Endodermal cell (in vitro differentiated cells): ENCODE measurements at places on chromosomes 11 and 22. TPM values are rescaled to one million over a fixed set of nuclear protein-coding genes. Genes with fewer than 3 reads are reported as not detected.

The SERHL2 gene
- 12.8 to 61.4 TPM (median 18.9 TPM) in 3 replicates for total RNA-seq

The PHF21B gene
- total RNA-seq = 55.6 to 57.7 TPM (median 57.5 TPM) in 3 replicates

The ABTB2 gene
- total RNA-seq = 5.2 and 5.3 TPM in 2 replicates

The MS4A12 gene
- not detected in 3 replicates for total RNA-seq

The RIBC2 gene
- 2.2 to 16.1 TPM (median 15.2 TPM) in 3 replicates for total RNA-seq

The LRP4 gene
- total RNA-seq = 12.2 to 13.6 TPM (median 13.5 TPM) in 3 replicates

GRCh38 chr11:64865286-64866172, 12.9 kb downstream of the EHD1 start:
- DNase-seq = no peak
- no peaks in the 10 kb centered on the region for H3K27me3 ChIP-seq
- no peaks in the 10 kb centered on the region for H3K36me3 ChIP-seq
- H3K4me1 ChIP-seq = peaks cover 9% of the 10 kb centered on the region
- H3K27ac ChIP-seq = peak overlapping the region; percentile 90

GRCh38 chr11:77401486-77402217, 72.2 kb downstream of the PAK1 start:
- no peak overlapping the region for H3K4me3 ChIP-seq
- H3K36me3 ChIP-seq = no peaks in the 10 kb centered on the region
- H3K4me1 ChIP-seq = peaks cover 4% of the 10 kb centered on the region
- DNase-seq = no peak
- no peak overlapping the region for H3K27ac ChIP-seq
- H3K27me3 ChIP-seq = no peaks in the 10 kb centered on the region

DNA sequence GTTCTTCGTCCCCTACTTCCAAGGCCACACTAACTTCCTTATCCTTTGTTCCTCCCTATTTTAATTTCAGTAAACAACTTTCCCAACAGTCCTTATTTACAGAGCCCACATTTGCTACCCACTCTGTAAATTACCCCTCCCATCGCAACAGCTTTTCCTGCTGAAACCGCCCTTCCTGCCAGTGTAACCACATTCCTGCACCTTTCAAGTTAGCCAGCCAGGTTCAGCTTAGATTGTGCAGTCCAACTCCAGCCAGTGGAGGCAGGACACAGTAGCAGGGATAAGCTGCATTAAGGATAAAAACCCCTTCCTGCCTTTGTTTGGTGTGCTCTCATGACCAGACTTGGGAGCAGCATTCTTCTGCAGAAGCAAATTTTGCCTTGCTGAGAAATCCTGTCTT, 768.3 kb upstream of the ARHGAP42 start:
- H3K27ac ChIP-seq = no peak overlapping the region
- no peaks in the 10 kb centered on the region for H3K4me1 ChIP-seq
- H3K4me3 ChIP-seq = no peak overlapping the region
- no peaks in the 10 kb centered on the region for H3K36me3 ChIP-seq
- no peaks in the 10 kb centered on the region for H3K27me3 ChIP-seq

DNA sequence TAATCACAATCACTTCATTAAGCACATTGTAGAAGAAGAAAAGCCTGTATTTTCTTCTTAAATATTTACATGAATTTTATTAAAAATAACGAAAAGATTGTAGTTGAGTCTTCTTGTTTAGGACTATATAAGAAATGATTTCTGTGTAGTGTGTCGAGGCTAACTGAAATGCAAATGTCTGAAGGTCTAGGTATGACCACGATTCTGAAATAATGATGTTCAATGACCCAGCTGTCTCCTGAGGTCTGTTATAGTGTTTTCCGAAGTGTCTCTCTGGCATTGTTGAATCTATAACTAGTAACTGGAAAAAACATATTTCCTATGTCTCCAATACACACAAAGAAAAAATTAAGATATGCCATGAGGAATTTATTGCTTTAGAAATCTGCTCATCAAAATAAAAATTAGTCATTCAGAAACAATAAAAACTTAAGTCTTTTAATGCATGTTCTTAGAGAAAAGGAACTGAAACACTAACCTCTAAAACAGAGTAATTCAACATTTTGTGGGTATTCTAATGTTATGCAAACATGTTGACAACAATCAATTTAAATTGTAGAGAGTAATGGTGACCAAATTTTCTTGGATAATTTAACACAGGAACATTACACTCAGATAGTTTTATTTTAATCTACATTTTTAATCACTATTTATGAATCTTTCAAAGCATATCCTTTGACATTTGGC, 55.0 kb downstream of the CASP12 start:
- no peak overlapping the region for H3K27ac ChIP-seq
- no peak for DNase-seq
- no peaks in the 10 kb centered on the region for H3K36me3 ChIP-seq
- no peaks in the 10 kb centered on the region for H3K4me1 ChIP-seq
- H3K4me3 ChIP-seq = no peak overlapping the region

DNA sequence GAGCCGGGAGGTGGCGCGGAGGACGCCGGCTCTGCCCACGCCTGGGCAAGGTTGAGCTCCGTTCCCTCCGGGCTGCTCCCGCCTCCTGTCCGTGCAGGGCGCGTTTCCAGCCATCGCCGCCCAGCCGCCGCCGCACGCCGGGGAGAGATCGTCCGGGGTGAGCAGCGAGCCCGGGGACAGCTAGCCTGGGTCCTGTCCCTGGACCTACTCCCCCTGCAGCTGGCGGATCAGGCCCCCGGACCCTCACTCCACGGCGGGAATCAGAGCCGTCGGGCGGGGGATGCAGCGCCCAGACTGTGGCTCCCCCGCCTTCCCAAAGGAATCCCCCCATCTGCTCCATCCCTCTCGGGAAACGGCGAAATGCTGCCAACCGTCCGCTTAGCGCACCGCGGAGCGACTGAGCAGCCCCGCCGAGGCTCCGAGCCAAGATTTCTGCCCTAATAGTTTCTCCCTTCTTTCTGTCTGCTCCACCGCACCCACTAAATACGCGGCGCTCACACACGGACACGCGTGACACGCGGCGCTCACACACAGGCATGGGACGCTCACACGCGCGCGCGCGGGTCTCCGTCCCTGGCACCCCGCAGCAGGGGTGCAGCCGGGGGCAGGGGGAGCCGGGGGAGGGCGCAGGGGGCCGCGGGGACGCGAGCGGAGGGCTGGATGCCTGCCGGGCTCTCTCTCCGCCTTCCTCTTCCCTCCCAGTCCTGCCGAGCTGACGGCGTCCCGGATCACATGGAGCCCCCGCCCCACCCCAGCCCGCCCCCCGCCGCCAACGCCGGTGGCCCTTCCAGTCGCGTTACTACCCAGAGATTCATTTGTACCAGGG, at the start of gene KCNJ5:
Gene KCNJ5, plus strand, starts transcription at position 814 of the 826 bp plus-strand sequence. CDS start 19,918 bp downstream, outside the sequence.
- H3K27ac ChIP-seq = no peak within 1 kb of the TSS
- H3K36me3 ChIP-seq = no peaks in the 10 kb centered on the region
- peaks cover 30% of the 10 kb centered on the region for H3K4me1 ChIP-seq
- DNase-seq = peak; percentile 83

- H3K36me3 ChIP-seq = peaks cover 48% of the 10 kb centered on the region
- H3K27me3 ChIP-seq = no peaks in the 10 kb centered on the region
- DNase-seq = no peak
Measured at GRCh38 chr11:17165247-17165890, 42.4 kb downstream of the PIK3C2A start.

GRCh38 chr22:24006207-24006913, 1.1 kb upstream of the GSTT4 start:
- no peaks in the 10 kb centered on the region for H3K36me3 ChIP-seq
- H3K4me3 ChIP-seq = no peak overlapping the region
- no peaks in the 10 kb centered on the region for H3K4me1 ChIP-seq
- peak; percentile 48 for DNase-seq
- H3K27ac ChIP-seq = no peak overlapping the region

DNA sequence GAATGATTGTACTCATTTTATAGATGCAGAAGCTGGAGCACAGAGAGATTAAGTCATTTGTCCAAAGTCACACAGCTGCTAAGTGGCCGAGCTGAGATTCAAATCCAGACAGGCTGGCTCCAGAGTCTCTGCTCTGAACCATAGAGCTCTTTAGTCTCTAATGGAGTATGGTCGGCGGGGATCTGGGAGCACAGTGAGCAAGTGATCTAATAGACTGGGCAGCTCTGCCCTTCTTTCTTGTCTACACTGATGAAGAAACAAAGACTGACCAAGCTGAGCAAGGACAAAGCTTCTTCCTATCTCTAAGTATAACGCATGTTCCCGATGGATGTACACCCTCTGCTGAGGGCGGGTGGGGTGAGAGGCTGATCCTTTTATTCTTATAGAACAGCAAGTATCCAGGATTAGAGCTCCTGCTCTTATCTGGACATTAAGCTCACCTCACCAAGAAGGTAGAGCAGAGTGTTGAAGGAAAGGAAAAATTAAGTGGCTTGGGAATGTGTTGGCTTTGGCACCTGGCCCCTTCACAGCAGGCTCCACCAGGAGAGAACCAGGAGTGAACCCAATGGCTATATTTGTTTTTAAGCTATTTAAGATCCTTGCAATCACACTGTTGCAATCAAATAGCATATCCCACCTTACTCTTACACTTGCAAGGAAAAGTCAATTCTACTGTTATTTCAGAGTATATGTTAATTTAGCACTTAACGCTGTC, 68.7 kb downstream of the ETS1 start:
- H3K36me3 ChIP-seq = no peaks in the 10 kb centered on the region
- peaks cover 25% of the 10 kb centered on the region for H3K4me1 ChIP-seq
- no peak overlapping the region for H3K27ac ChIP-seq

DNA sequence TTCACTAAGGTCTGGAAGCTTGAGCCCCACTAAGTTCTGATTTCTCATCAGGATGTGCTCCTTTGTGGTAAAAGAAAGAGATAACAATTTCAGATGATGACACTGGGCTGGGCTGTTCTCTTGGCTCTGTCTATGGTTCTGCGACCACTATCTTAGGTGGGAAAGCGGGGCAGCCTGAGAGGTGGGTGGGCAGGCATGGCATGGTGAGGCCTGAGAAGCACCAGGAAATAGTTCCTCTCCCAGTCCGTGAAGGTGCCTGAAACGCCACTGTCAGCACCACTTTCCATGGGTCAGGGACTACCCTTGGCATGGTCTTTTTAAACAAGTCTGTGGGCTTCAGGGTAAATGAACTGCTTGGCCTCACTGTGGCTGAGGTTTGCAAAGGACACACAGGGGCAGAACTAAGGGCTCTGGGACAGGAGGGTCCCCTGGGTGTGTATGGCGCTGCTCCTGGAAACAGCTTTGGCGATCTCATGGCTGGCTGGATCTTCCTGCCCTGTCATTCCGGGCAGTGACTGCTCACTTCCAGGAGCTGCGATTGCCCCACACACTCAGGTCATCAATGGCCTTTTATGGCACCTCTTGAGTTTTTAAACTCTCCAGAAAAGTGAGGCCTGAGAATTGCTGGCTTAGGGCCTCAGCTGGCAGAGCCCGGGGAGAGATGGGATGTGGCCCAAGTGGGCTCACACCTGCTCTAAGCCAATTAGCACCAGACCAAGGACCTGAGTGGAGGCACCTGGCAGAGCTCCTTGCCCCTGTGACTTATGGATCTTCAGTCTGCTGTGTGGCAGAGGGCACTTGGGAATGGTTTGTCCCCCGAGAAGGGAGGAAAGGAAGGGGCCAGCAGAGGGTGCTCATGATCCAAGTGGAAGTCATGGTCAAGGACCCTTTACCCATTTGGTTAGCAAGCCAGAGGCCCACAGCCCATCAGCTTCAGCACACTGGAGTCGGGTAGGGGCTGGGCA, 55.6 kb upstream of the LYVE1 start:
- DNase-seq = peak; percentile 91
- no peak overlapping the region for H3K4me3 ChIP-seq
- H3K36me3 ChIP-seq = no peaks in the 10 kb centered on the region
- H3K27ac ChIP-seq = no peak overlapping the region
- no peaks in the 10 kb centered on the region for H3K4me1 ChIP-seq

GRCh38 chr11:12009617-12010321, 1.3 kb upstream of the DKK3 start:
- H3K36me3 ChIP-seq = peaks cover 5% of the 10 kb centered on the region
- H3K4me1 ChIP-seq = peaks cover 4% of the 10 kb centered on the region
- no peak overlapping the region for H3K27ac ChIP-seq
- H3K27me3 ChIP-seq = peaks cover 36% of the 10 kb centered on the region

DNA sequence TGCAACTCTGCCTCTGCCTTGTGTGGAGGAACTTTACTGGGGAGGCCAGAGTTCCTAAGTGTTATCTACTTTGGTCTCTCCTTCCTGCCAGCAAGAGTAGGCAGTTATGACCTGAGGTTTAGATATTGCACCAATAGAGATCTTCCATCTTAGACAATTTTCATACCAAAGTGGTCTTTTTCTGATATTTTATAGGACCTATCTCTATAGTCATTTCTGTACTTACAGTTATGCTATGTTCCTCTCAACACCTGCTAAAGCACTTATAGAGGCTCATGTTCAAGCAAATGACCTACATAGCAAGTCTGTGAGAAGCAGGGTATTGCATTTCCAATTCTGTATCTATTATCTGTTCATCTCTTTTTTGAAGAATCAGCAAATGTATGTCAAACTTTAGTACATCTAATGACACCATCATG, 80.8 kb downstream of the HORMAD2 start:
- H3K4me3 ChIP-seq = no peak overlapping the region
- no peak for DNase-seq
- no peak overlapping the region for H3K27ac ChIP-seq

DNA sequence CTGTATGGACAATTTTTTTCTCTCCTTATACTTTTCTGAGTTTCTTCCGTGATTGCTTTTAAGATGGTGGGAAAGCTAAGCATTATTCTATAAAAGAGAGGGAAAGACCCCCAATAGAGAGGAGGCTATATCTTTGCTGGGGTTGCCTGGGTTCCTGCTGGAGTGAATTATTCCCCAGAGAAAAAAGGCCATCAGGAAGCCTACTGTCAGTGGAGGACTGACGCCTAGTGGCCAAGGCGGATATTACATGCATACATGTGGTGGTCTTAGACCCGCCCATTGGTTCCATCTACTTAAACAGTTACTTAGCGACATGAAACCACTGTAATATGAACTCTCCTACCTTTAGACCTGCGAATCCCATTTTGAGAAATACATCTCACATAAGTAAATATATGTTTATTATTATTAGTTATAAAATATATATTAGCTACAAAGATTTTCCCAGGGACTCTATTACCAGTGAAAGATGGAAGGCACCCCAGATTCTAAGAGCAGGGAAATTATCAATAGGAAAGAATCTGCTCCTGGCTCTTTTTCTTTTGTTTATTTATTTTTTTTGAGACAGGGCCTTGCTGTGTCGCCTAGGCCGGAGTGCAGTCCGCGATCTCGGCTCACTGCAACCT, 15.7 kb upstream of the PGA3 start:
- no peak overlapping the region for H3K4me3 ChIP-seq
- no peak overlapping the region for H3K27ac ChIP-seq
- peak; percentile 93 for DNase-seq
- H3K4me1 ChIP-seq = no peaks in the 10 kb centered on the region

DNA sequence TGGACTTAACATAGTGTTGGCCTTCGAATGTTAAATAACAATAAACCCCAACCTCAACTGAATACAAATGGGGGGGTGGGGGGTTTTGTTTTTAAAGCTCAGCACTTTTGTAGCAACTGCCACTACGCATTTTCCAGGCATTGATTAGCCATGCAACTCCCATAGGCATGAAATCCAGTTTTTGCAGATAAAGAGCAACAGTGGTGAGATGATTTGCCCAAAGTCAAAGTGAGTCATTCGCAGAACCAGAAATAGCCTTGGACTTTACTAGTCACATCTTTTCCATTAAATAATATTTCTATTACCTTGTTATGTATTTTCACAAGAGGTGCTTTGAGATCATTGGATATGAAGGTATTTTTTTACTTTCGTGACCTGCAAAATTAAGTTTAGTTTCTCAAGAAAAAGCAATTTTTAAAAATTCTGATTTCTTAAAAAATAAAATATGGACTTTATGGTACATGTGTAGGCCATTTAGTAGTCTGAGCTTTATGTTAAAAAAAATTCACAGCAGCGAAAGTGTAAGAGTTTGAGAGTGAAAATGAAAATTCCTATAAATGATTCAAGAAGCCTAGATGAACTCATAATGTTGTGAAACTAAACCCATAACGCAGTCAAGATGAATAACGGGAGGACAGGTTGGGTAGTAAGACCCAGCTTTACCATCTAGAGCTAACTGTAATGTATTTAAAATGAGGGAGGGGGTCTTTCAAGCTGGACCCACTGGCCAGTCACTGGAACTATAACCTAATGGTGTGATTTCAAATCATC, 1.9 kb upstream of the PHF21A start:
- no peak for DNase-seq
- H3K27ac ChIP-seq = no peak overlapping the region
- no peaks in the 10 kb centered on the region for H3K4me1 ChIP-seq
